Articular chondrocyte of knee joint (primary cell): ENCODE measurements at places on chromosomes 1 and 21. TPM values are rescaled to one million over a fixed set of nuclear protein-coding genes. Genes with fewer than 3 reads are reported as not detected.

Gene NAV1
- 86.9 and 102 TPM in 2 replicates for total RNA-seq

Gene OR2M3
- not detected in 2 replicates for total RNA-seq

Gene AJAP1
- total RNA-seq = not detected in 2 replicates

Gene RXRG
- not detected in 2 replicates for total RNA-seq

Gene EGLN1
- 61.7 and 73.7 TPM in 2 replicates for total RNA-seq

Gene RHEX
- not detected in 2 replicates for total RNA-seq

Gene ADGRL2
- total RNA-seq = 4.5 and 7.3 TPM in 2 replicates

Gene HAO2
- total RNA-seq = not detected in 2 replicates

Gene ANKRD34A
- total RNA-seq = 0.52 and 0.76 TPM in 2 replicates

Gene SASS6
- 2.9 and 3.7 TPM in 2 replicates for total RNA-seq

Gene CDC20
- total RNA-seq = 26.4 and 30.5 TPM in 2 replicates

Gene DESI2
- 79.2 and 84.0 TPM in 2 replicates for total RNA-seq

Gene ACAP3
- 19.2 and 24.7 TPM in 2 replicates for total RNA-seq

Gene RSPO1
- total RNA-seq = 0.11 and 0.13 TPM in 2 replicates

Gene S100A12
- not detected in 2 replicates for total RNA-seq

Gene CFAP107
- not detected in 2 replicates for total RNA-seq

Gene AIM2
- total RNA-seq = not detected in 2 replicates
